NCI-H2029 treated with DMSO at 0.1 percent for 48 hours (cell line): ENCODE measurements at places on chromosomes 4 and X.

- DNase-seq = no peak
These were observed 96.4 kb downstream of the CPZ start for GRCh38 chr4:8688908-8689445.

DNA sequence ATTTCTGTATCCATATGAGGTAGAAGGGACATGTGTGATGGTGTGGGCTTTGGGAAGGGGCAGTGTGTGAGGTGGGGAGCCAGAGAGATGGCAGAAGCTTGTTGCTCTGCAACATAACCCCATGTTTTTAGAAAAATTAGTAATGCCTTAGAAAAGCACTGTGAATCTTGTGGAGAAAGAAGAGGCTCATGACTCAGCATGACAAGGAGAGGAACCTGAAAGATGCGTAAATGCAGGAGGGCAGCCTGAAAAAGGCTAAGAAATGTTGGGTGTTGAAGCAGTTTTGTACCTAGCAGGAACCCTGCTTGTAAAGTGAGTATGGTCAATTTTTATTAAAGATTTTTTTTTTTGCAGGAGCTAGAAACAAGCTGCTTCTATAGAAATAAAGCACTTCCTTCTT lies 59.8 kb downstream of the ARSJ start:
- DNase-seq = no peak

DNA sequence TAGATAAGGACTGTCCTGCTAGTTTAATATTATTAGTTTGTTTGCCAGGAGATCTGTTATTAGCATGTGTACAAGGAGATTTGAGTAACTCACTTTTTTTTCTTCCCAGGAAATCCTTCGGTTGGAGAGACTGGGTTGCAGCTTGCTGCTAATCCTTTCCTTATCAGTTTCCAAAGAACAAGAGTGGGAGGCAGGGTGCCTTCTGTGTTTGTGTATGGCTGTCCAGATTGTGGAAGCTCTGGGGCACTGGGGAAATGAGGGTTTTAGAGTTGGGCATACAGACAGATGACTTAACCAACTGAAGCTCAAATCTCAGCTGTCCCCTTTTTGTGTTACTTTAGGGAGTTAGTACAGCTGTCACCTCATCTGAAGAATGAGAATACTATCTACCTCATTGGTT lies 12.6 kb upstream of the SUPT20HL1 start:
- no peak for DNase-seq

DNA sequence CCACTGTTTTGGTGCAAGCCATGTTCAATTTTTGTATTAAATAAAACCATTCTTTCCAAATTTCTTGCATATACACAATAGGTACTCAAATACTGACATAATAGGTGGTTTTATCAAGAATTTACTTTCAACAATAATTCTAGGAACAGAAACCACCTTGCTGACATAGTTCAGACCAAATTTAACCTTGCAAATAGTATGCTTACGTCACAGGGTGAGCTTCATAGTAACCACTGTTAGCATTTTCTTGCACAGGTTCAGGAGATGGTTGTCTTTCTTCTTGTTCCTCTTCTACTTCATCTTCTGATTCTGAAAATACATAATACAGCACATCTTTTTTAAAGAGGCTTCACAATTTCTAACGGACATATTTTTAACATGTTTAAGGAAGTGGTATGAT lies 17.6 kb downstream of the G3BP2 start:
- no peak for DNase-seq

- DNase-seq = no peak
These were observed 4.1 kb downstream of the PPA2 start for GRCh38 chr4:105469736-105470135.

GRCh38 chr4:27024805-27025204 lies 164.2 kb downstream of the STIM2 start:
- no peak for DNase-seq

DNA sequence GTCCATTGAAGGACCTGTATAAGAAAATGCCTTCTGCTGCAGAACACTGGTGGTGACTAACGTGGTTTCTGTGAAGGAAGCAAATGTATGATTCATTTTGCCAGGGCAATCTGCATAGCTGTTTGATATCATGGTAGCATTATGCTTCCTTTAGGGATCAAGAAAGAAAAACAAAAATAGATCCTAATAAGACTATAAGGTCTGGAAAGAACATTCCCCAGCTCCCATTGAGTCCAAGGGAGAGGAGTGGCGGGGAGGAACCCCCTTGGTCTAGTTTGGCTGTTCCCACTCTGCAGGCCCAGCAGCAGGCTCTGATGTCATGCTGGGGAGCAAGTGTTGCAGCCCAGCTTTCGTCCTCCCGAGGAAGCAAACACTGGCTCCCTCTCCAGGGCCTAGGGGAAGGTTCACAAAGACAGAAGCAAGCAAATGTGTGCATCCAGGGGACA lies 154.5 kb upstream of the GALNT7 start:
- no peak for DNase-seq

DNA sequence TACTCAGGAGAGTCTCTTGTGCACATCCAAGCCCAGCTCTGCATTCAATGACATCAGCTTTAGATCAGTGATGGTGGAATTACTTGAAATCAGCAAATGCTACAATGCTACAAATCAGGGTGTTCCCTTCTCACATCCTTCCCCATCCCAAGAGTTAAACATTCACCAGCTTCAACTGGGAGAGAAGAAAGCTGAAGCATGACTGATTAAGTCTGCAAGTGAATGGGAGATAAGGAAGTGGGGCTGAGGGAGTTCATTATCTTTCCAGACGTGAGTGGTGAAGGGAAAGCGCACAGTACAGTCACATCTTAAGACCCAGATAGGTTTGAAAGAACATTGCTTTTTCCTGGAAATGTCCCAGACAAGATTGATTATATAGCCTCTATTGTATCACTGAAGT lies 26.2 kb upstream of the MAP9 start:
- no peak for DNase-seq

- DNase-seq = peak; percentile 22
These were observed 62.6 kb upstream of the ALB start for GRCh38 chr4:73341454-73341853.

DNA sequence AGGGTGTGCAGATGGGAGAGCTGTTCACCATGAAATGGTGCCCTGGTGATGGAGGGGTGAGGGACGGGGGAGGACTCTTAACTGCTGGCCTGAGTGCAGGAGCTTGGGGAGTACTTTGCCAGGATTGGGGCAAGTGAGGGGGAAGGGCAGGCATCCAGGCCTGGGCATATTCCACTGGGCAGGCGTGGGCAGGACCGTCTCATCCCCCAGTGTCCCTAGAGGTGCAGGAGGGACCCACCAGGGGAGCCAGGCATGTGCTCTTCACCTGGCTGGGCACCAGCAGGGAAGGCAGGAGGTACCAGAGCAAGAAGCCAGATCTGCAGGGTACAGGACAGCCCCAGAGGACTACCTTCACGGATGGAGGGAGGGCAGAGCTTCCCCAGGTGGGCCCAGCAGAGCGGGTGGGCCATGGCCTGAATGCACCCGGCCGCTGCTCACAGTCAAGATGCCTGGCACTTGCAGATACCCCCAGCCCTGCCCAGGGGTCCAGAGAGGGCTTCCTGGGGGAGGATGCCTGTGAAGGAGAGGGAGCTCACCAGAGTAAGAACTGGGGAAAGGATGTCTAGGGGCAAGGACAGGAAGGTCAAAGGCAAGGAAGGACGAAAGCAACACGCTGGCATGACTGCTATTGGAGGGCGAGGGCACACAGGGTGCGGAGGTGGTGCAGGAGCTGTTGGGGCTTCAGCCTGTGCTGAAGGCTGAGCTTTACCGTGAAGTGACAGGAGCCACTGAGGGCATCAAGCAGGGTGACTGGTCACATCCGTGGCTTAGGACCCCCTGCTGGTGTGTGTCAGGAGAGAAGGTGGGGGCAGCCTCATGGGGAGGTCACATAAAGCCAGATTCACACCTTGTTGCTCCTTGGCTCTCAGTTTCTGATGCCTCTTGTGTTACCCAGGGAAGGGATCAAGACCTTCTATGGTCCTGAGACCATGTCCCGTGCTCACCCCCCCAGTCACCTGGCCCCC lies 68.2 kb upstream of the NKX1-1 start:
- DNase-seq = no peak

DNA sequence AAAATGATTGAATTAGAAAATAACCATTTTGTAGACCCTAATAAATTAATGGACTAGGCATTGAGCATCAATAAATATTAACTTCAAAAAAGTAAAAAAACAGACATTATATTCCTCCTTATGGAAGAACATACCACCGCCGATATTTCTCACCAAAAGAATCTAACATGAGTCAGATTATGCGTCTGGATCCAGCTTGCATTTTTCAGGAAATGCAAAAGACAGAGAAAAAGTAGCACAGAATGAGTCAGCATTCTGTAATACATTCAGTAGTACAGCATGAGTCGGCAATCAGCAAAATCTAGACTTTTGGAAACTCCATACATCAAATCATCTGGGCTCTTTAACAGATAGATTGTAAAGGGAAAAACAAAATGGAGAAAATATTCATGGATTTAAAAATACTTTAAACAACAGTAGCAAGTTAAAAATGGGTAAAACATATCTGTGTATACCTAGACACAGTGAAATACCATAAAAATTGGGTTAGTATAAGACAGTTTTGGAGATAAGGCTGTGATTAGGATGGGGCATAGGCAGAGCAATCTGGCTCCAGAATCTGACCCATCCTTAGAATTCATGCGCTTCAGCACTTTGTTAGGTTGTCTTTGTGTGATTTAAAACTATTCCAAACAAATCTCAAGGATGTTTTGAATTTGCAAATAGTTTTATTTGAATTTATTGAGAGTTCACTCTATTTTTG lies 633.0 kb upstream of the FAM241A start:
- no peak for DNase-seq

DNA sequence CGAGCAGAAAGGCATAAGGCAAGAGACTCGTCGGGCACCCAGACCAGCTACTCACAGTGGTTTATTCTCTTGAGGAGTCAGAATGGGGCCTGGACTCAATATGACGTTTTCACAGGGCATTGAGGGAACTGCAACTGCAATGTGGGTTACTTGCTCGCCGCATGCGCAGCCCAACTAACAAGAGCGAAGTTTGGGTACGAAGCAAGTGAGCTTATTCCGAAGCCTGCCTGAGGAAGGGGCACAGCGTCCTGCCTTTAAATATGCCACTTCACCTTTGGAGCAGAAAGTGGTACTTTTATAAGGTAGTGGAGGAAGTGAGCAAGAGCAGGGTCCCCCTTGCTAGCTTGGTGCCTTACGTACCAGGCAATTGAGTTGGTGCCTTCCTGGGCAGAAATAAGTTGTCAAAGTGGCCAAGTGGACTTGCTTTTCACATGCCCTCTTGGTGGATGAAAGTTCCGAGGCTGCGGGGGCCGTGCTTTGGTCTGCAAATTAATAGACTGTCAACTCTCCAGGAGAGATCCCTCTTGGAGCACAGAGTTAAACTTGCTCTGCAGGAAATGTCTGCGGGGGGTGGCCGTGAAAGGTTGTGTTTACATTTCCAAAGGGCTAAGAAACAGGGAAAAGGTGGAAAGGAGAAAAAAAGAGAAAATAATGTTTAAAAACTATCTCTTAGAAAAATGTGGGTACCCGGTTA lies 480.4 kb downstream of the TRIML1 start:
- no peak for DNase-seq

DNA sequence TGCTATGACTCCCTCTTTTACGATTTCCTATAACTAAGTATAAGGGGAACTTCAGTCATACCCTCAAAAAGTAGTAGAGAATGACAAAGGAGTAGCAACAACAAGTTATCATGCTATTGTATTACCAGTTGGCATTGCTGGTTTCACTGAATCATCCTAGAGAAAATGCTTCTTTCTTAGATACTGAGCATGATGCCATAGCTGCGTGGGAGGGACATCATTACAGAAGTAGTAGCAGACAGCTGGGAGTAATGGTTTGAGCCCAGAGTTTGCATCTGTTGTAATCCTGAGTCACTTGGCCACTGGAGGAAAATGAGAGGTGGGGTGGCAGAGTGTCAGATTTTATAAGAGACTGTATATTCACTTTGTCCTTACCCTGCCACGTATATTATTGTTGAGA lies 38.6 kb downstream of the MTMR1 start:
- no peak for DNase-seq

DNA sequence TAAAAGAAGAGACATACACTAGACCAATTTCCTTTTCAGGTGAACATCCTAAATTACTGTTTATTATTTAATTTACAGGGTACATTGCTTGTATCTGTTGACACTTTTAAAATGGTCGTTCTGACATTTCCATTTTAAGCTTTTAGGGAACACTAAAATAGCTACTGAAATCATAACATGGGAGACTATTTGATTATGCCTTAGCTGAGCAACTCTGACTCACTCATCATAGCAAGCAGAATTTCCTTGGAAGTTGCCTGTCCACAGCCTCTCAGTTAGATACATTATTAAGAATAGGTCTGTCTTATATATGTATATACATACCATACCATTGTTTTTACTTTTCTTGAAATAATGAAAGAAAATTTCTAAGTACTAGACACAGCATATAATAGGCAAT lies 22.0 kb downstream of the GUCY1B1 start:
- no peak for DNase-seq
